ENCODE measurements at places on chromosomes 3 and 15. TPM values are rescaled to one million over a fixed set of nuclear protein-coding genes. Genes with fewer than 3 reads are reported as not detected.

GOLGA6A gene
- total RNA-seq, result not detected

STAB1 gene
- not detected for total RNA-seq

LRRN1 gene
- total RNA-seq, result 1.7 TPM

CRYGS gene
- total RNA-seq, result 4.6 TPM

CCRL2 gene
- 11.2 TPM for total RNA-seq

IL16 gene
- total RNA-seq, result 243 TPM

NRROS gene
- 39.9 TPM for total RNA-seq

EMC7 gene
- 58.4 TPM for total RNA-seq

SHC4 gene
- total RNA-seq, result 0.65 TPM

ONECUT1 gene
- total RNA-seq, result not detected

EPHA6 gene
- total RNA-seq, result not detected

ZNF620 gene
- 4.6 TPM for total RNA-seq

TMEM40 gene
- not detected for total RNA-seq

P2RY13 gene
- total RNA-seq, result not detected

LARP6 gene
- total RNA-seq, result not detected

TMEM158 gene
- total RNA-seq, result 0.13 TPM

IQCF5 gene
- total RNA-seq, result not detected

CADM2 gene
- 0.29 TPM for total RNA-seq

FGF7 gene
- 0.11 TPM for total RNA-seq

LRCH3 gene
- total RNA-seq, result 50.7 TPM

FAM131A gene
- 3.2 TPM for total RNA-seq

EXD1 gene
- not detected for total RNA-seq

CASR gene
- total RNA-seq, result not detected

ERC2 gene
- not detected for total RNA-seq

NOX5 gene
- not detected for total RNA-seq

STARD5 gene
- total RNA-seq, result 4.9 TPM

P2RY12 gene
- total RNA-seq, result not detected

COL7A1 gene
- 1.6 TPM for total RNA-seq

THSD4 gene
- total RNA-seq, result not detected

MAGEL2 gene
- total RNA-seq, result not detected

SIDT1 gene
- 34.8 TPM for total RNA-seq

TRIM59 gene
- 53.5 TPM for total RNA-seq

SLC28A1 gene
- not detected for total RNA-seq

NMNAT3 gene
- total RNA-seq, result 0.18 TPM

CPA3 gene
- total RNA-seq, result not detected

BOC gene
- not detected for total RNA-seq

RNF7 gene
- 58.5 TPM for total RNA-seq

GOLGA8G gene
- total RNA-seq, result not detected

ZDHHC23 gene
- total RNA-seq, result 1.8 TPM

CA12 gene
- not detected for total RNA-seq

SCAMP5 gene
- 1.1 TPM for total RNA-seq

PRSS50 gene
- not detected for total RNA-seq

SLC30A4 gene
- total RNA-seq, result 2.1 TPM

RLBP1 gene
- not detected for total RNA-seq
